ENCODE measurements at places on chromosomes 5 and 9. TPM values are rescaled to one million over a fixed set of nuclear protein-coding genes. Genes with fewer than 3 reads are reported as not detected.

SPRY4 gene
- total RNA-seq: 33.7 TPM

SUB1 gene
- total RNA-seq: 145 TPM

PAM gene
- 4,531 TPM for total RNA-seq

CCNJL gene
- 5.5 TPM for total RNA-seq

SEMA6A gene
- total RNA-seq: 3.9 TPM

BTNL9 gene
- total RNA-seq: 5.3 TPM

GNPDA1 gene
- total RNA-seq: 12.4 TPM

BRINP1 gene
- 2.0 TPM for total RNA-seq

IL9 gene
- total RNA-seq: not detected

HTR1A gene
- not detected for total RNA-seq
